ENCODE measurements at places on chromosomes 6 and 20.

DNA sequence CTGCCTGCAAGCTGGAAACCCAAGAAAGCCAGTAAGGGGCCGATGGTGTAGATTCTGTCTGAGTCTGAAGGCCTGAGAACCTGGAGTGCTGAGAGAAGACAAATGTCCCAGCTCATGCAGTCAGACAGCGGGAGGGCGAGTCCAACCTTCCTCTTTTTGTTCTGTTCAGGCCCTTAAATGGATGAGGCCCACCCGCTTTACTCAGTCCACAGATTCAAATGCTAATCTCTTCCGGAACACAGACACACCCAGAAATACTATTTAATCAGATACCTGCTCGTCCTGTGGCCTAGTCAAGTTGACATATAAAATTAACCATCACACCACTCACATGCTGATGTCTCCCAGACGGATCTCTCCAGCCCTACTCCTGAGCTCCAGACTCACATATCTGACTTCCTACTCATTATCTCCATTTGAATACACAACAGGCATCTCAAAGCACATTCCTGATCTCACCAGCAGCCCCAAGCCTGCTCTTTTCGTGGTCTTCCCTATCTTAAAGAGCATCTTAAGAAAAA is 26.7 kb upstream of the SRC start:
- no peak for DNase-seq

DNA sequence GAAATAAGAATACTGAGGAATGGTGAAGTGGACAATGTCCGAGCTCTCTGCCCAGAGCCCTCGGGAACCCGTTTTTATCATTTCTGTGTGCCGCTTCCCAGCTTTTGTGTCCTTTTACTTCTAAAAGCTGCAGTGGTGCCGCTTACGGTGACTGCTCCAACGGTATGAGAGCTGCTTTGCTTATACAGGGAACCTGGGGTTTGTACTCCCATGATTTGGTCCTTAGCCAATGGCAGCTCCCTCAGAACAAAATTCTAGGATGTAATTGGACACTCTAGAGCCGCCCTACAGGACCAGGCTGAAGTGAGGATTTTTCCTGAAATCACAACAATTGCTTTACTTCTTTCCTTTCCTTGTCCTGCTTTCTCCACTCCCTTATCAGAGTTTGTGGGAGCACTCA is 24.2 kb upstream of the PCSK2 start:
- no peak for DNase-seq

DNA sequence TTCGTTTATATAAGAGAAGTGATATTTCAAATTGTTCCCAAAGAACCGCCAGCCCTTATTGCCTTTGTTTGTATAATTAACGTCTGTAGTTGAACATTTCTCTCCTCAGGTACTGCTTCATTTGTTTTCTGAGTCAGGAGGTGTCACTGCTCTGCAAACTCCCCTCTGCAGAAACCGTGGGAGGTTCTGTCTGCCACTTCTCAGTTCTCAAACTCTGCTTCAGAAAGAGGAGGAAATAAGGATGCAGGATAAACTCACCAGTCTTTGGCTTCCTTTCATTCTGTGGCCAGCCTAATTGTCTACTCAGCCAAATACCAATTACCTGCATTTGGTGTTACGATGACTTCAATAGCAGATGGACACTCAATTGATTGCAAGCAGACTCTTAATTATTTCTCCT is 149.8 kb downstream of the PAK5 start:
- DNase-seq = no peak

DNA sequence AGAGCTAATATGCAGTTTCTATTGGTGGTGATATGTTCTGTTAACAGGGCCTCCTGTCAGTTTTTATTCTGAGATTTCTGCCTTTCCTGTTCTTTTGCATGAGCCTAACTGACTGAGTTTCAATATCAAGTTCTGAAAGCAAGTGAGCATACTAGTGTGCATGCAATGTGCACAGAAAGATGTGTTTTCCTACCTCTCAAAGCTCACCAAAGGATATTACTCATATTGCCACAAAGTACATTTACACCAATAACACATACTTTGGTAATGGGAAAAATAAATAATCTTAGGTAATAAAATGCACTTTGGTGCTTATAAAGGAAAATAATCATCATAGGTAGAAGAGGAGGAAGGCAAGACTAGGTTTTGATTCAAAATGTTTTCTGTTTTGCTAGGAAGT is 195.0 kb downstream of the KHDC1L start:
- DNase-seq = no peak

GRCh38 chr20:51811042-51811355 is 8.7 kb upstream of the SALL4 start:
- no peak for DNase-seq

- no peak for DNase-seq
These were observed 3.0 kb downstream of the FNDC11 start for GRCh38 chr20:63556873-63557478.

- DNase-seq = peak; percentile 13
These were observed 8.1 kb upstream of the TSPYL1 start for GRCh38 chr6:116287689-116288282.

- DNase-seq = no peak
These were observed 10.3 kb downstream of the ADISSP start for GRCh38 chr20:3757268-3757667.

- no peak for DNase-seq
These were observed 123.1 kb downstream of the PLEKHG1 start for GRCh38 chr6:150722614-150723344.

DNA sequence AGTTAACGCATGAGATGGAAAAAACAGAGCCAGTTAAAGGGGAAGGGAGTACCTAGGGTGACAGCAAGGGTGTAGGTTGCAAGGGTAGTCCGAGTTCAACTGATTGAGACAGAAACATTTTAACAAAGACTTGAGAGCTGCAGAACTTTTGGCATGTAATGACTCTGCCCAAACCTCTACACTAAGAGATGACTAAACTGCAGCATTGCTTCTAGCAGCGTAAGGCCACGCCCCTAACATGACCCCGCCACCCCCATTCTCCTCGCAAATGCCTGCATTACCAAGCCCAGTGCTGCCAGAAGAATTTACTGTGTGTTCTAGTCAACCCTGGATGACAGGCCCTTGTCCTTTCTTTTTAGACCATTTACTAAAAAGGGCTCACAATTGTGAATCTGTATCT is 6.3 kb upstream of the HINT3 start:
- no peak for DNase-seq

DNA sequence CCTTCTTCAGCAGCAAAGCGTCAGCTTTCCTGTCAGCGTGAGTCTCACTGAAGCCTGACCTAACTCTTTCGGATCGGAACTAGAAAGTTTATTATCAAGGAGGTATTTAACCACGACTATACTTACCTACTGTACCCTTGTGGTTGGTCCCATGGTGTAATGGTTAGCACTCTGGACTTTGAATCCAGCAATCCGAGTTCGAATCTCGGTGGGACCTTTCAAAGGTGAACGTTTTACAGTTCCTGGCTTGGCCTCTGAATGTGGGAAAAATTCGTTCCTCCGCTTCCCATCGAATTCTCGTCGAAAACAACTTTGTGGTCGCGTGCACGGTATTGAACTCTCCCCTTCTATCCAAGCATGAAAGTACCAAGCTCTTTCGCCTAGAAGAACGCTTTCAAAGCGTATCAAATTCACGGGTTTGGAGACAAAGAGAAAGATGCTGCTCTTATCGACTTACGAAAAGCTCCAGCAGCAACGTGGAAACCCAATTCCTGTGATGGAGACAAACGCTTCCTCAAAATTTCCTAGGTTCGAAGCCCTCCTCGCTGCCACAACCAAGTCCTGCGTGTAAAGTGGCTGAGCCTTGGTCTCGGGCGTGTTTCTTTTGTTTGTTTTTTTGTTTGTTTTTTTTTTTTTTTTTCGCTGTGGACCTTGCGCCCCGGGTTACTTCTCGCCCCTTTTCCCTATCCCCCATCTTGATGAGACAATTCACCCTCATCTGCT is 63.7 kb downstream of the GPX5 start:
- peak; percentile 94 for DNase-seq

GRCh38 chr6:710601-711571 is 17.9 kb upstream of the EXOC2 start:
- no peak for DNase-seq

DNA sequence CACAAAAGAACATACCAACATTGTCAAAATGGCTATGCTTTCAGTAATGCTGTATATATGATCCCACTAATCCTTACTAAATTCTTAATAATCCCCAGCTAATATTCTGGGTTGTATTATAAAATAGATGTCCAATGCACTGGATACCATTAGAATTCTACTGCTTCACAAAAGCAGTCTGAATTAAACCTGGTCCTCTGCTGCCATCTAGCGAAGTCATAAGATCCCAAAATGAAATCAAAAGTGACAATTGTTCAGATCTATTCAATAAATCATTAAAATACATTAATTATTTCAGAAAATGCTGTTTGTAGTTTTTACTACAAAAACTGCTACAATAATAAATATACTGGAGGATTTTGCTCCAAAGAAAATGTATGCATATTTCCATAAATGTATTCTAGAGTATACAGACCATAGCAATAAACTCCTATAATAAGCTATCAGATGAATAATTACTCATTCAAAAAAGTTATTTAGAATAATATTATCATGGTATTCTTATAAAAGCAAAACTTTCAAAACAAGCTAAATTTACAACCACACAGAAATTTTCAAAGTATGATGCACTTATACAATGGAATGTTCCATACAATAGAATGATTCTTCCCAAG is 92.6 kb downstream of the RNGTT start:
- DNase-seq = peak; percentile 37

GRCh38 chr6:166830185-166830890 is 126.0 kb downstream of the RNASET2 start:
- no peak for DNase-seq

GRCh38 chr20:47187450-47188195 is 168.9 kb downstream of the ZMYND8 start:
- DNase-seq = no peak

DNA sequence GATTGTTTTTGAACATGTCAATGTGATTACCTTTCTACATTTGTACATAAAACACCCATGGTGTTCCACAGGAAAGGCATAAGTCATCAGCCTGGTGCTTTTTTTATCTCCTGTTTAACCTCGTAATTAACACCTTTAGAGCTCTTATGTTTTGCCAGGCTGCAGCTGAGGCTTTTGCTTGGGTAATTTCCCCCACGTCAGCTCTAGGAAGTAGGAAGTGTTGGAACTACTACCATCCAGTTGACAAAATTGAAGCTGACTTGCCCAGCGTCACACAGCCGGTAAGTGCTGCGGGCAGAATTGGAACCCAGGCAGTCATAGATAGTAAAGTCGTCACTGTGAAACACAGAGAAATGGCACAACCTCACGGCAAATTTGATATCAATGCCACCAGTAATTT is 86.6 kb upstream of the BMP2 start:
- DNase-seq = no peak
